ENCODE measurements at places on chromosomes 5 and 9.

DNA sequence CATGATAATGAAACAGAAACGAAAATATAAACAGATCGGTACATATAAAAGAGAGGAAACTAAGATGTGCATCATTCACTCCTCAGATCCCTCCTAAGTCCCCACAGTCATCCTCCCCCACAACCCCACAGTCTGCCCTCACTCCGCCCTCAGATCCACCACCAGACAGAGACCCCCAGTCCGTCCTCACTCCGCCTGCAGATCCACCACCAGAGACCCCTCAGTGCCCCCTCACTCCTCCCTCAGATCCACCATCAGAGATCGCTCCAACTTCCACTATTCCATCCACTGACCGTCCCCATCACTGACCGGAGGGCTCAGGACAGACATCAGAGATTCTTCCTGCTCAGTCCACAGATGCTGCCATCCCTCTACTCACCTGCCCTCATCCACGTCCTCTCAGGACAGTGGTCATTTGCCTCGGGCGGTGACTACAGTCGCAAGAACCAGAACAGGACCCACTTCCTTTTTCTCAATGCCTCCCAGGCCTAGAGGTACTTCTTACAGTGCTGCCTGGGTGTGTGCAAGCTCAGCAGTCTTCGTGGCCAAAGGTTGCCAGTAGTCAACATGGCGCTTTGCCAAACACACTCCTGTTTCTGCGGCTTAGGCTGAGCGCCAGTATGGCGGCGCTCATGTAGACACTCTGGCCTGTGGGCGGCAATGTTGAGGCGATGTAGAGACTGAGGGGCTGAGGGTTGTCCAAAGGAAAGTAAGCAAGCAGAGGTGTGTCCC is 8.3 kb upstream of the SPATA31C1 start:
- no peak for DNase-seq

- DNase-seq = no peak
These were observed 29.1 kb upstream of the IRX2 start for GRCh38 chr5:2780421-2781171.

GRCh38 chr5:21694567-21694966 is 1158.6 kb downstream of the CDH12 start:
- no peak for DNase-seq

DNA sequence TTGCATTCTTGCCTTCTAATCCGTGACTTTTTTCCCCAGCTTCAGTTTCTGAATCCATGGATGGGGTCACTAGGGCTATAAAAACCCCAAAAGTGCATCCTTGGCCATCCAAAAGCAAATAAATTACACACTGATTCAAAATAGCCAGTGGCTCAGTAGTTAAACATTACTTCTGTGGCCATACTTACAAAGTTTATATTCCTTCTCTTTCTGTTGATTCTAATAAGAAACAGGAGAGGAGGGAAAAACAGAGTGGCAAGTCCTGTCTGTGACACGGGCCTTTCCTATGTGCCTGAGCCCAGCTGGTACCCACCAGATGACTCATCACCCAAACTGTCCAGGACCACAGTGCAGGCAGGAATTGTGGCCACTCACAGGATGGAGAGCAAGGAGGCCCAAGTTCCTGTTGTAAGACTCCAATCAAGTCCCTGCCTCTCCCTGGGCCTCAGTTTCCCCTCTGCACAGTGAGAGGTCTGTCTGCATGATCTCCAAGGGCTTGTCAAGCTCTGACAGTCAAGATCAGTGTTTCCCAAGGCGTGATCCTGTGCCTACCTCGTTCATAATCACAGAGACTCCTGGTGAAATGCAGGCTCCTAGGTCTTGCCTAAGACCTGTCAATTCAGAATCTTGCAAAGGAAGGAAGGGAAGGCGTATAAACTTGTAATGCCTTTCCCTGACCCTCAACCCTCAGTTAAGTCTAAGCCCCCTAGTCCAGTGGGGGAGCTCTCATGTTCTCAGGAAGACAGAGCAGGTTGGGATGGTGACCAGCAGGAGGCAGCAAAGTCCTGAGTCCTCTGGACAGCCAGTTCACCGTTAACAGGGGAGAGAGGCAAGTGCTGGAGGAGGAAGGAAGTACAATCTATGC is 29.5 kb downstream of the TNIP1 start:
- DNase-seq = peak; percentile 74
